Prostate gland (tissue), 2 donors: ENCODE measurements at places on chromosomes 1 and 21. TPM values are rescaled to one million over a fixed set of nuclear protein-coding genes. Genes with fewer than 3 reads are reported as not detected.

DNA sequence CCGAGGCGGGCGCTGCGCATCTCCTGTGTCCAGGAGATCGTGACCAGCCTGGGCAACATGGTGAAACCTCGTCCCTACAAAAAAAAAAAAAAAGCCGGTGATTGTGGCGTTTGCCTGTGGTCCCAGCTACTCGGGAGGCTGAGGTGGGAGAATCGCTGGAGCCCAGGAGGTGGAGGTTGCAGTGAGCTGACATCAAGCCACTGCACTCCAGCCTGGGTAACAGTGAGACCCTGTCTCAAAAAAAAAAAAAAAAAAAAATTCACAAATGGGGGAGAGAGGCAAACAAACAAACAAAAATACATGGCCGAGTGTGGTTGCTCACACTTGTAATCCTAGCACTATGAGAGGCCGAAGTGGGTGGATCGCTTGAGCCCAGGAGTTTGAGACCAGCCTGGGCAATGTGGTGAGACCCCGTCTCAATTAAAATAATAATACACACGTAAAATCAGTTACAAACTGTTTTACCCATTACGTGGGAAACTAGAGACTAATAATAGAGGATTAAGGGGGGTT, 758 bp downstream of the TATDN3 start:
- H3K4me1 ChIP-seq, result no peaks in the 10 kb centered on the region
- peak overlapping the region; percentile 97 for H3K27ac ChIP-seq
- H3K36me3 ChIP-seq, result no peaks in the 10 kb centered on the region
- peak overlapping the region; percentile 84 for H3K4me3 ChIP-seq

The TEDDM1 gene
- total RNA-seq, result not detected

GRCh38 chr1:227776331-227776771, 39.1 kb upstream of the PRSS38 start:
- H3K36me3 ChIP-seq, result no peaks in the 10 kb centered on the region
- H3K27ac ChIP-seq, result no peak overlapping the region
- no peak overlapping the region for H3K4me3 ChIP-seq
- DNase-seq, result no peak
- H3K4me1 ChIP-seq, result no peaks in the 10 kb centered on the region

- no peaks in the 10 kb centered on the region for H3K27me3 ChIP-seq
- no peaks in the 10 kb centered on the region for H3K4me1 ChIP-seq
- H3K4me3 ChIP-seq, result no peak overlapping the region
- H3K27ac ChIP-seq, result no peak overlapping the region
- H3K36me3 ChIP-seq, result no peaks in the 10 kb centered on the region
These were observed 25.2 kb downstream of the CA6 start for GRCh38 chr1:8970870-8971337.

DNA sequence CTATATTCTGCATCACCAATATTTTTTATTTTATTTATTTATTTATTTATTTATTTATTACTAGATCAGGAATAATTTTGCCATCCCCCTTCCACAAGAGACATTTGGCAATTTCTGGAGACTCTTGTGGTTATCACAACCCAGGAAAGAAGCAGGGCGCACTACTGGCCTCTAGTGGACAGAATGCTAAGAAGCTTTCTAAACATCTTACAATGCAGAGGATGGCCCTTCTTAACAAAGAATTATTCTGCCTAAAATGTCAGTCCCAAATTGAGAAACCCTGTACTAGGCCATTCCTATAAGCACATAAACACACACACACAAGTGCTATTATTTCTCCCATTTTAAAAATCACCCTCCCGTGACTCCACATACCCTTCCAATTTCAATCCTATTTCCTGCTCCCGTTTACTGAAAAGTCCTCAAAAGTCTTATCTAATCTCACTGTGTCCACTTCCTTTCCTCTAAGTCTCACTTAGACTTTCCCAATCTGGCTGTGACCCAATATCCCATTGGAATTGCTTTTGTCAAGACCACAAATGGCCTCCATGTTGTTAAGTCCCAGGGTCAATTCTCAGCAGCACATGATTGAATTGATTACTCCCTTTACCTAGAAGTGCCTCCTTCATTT, 43.7 kb upstream of the RNF11 start:
- no peak overlapping the region for H3K27ac ChIP-seq
- H3K36me3 ChIP-seq, result no peaks in the 10 kb centered on the region
- H3K27me3 ChIP-seq, result no peaks in the 10 kb centered on the region
- DNase-seq, result peak; percentile 57
- H3K4me3 ChIP-seq, result no peak overlapping the region

The VASH2 gene
- total RNA-seq, result 2.7 TPM

The MPC2 gene
- total RNA-seq, result 78.9 TPM

GRCh38 chr1:103941086-103941485, 191.4 kb downstream of the AMY1C start:
- H3K27ac ChIP-seq, result no peak overlapping the region
- DNase-seq, result no peak
- no peak overlapping the region for H3K4me3 ChIP-seq
- H3K27me3 ChIP-seq, result no peaks in the 10 kb centered on the region
- H3K4me1 ChIP-seq, result no peaks in the 10 kb centered on the region

The RGS16 gene
- 1.5 TPM for total RNA-seq

- no peaks in the 10 kb centered on the region for H3K36me3 ChIP-seq
- peaks cover 3% of the 10 kb centered on the region for H3K27me3 ChIP-seq
- H3K4me1 ChIP-seq, result no peaks in the 10 kb centered on the region
- no peak for DNase-seq
- H3K27ac ChIP-seq, result no peak overlapping the region
These were observed 588 bp upstream of the WNT3A start for GRCh38 chr1:228006034-228006785.

The TAF13 gene
- total RNA-seq, result 26.8 TPM

The LY9 gene
- 0.46 TPM for total RNA-seq

The CASQ1 gene
- total RNA-seq, result 3.0 TPM

DNA sequence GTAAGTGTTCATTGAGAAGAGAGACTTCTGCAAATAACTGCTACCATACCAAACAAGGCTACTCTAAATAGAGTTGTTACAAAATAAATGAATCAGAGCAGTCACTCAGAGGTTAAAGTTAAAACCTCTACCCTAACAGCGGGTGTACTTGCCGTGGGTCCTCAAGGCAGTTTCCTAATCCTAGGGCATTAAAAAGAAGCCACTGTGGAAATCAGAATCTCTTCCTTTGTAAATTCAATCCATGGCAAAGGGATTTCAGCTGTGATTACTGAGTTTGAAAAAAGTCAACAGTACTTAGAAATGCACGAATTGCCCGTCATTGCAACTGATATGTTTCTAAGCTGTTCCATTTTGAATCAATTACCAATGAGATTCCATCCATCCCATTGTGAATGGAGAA, 13.5 kb downstream of the TBX15 start:
- H3K4me1 ChIP-seq, result no peaks in the 10 kb centered on the region
- no peaks in the 10 kb centered on the region for H3K36me3 ChIP-seq
- no peak overlapping the region for H3K4me3 ChIP-seq
- no peak for DNase-seq
- H3K27me3 ChIP-seq, result peaks cover 12% of the 10 kb centered on the region

The KRTAP21-2 gene
- not detected for total RNA-seq

The OLIG2 gene
- not detected for total RNA-seq

GRCh38 chr1:212137854-212138253, 102.3 kb downstream of the DTL start:
- H3K4me3 ChIP-seq, result no peak overlapping the region
- no peaks in the 10 kb centered on the region for H3K27me3 ChIP-seq
- H3K27ac ChIP-seq, result no peak overlapping the region
- no peaks in the 10 kb centered on the region for H3K36me3 ChIP-seq

The DDI2 gene
- total RNA-seq, result 58.4 TPM

DNA sequence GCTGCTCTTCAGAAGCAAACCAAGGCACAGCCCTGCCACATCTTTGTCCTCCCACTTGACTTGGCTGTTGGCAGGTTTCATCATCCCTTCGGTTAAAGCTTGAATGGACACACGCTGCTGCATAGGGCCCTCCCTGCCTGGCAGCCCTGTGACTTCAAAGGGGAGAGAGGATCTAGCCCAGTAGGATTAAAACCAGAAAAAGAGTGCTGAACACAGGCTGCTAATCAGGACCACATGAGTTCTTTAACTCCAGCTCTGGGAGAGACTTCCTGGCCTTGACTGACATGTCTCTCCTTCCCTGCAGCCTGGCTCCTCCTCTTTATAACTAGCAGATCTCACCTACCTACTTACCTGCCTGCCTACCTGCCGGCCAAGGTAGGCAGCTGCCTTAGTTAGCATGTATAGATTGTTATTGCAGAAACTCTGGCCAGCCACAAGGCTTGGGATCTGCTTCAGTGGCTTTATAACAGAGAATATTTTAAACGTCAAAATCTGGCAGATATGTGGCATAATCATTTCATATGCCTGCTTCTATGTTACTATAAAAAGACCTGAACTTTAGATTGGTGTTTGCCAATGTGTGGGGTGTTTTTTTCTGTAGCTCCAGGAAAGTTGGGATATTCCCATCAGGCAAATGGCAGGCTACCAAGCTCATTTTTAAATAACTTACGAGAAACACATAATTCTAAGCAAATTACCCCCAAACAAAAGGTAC, 49.4 kb downstream of the ERG start:
- no peak overlapping the region for H3K4me3 ChIP-seq
- DNase-seq, result no peak
- no peaks in the 10 kb centered on the region for H3K4me1 ChIP-seq
- no peak overlapping the region for H3K27ac ChIP-seq
- peaks cover 2% of the 10 kb centered on the region for H3K27me3 ChIP-seq

DNA sequence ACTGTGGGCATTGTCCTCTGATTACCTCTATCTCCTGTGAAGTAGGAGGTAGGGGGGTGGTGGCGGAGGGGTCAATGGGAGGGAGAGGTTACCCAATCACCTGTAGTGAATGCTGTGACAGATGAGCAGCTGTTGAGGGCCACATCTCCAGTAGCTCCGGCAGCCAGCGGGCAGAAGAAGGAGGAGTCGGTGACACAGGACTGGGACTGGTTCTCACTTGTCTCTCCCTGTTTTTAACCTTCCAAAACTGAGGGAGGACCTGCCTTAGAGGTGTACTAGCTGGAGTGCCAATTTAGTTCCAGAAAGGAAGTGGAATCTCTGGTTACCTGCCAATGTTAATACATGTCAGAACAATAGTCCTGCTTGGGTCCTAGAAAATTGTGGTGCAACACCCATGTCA, 56.2 kb upstream of the ENAH start:
- H3K27me3 ChIP-seq, result no peaks in the 10 kb centered on the region
- H3K27ac ChIP-seq, result no peak overlapping the region
- DNase-seq, result peak; percentile 79
- H3K4me3 ChIP-seq, result no peak overlapping the region

- H3K27ac ChIP-seq, result no peak overlapping the region
- no peak overlapping the region for H3K4me3 ChIP-seq
- no peaks in the 10 kb centered on the region for H3K36me3 ChIP-seq
- no peak for DNase-seq
These were observed 42.8 kb downstream of the SMG7 start for GRCh38 chr1:183515002-183515689.

The SPRR2F gene
- total RNA-seq, result not detected

GRCh38 chr1:187878883-187879282, 1050.1 kb downstream of the PLA2G4A start:
- no peaks in the 10 kb centered on the region for H3K27me3 ChIP-seq
- no peaks in the 10 kb centered on the region for H3K4me1 ChIP-seq
- DNase-seq, result no peak
- no peak overlapping the region for H3K4me3 ChIP-seq
- no peaks in the 10 kb centered on the region for H3K36me3 ChIP-seq
- H3K27ac ChIP-seq, result no peak overlapping the region

DNA sequence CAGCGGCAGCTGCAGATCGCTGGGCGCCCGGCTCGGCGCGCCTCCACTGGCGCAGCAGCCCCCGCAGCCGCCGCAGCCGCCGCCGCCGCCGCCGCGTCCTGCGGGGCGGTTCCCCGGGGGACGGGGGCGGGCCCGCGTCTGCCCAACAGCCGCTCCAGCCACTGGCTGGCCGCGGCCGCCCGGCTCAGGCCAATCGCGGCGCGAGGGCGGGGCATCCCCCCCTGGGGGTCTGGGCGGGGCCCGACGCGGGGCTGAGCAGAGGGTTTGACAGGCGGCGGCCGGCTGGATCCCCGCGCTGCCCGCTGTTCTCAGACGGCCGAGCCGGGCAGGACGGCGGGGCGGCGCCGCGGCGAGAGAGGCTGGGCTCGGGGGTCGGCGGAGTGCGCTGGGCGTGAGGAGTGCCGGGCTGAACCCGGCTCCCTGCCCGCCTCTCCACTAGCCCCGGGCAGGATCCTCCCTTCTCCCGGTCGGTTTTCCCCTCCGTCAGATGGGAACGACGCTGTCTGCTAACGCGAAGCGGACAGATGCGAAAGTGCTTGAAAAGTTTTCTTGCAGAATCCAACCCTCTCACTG, at the start of gene GLIS1:
Gene GLIS1 (minus strand): TSS at position 56 of the 573 bp plus-strand sequence. CDS start 1,100 bp downstream, outside the sequence.
- H3K27me3 ChIP-seq, result peaks cover 9% of the 10 kb centered on the region
- peak within 1 kb of the TSS; percentile 53 for H3K27ac ChIP-seq
- H3K4me3 ChIP-seq, result peak within 1 kb of the TSS; percentile 42
- peaks cover 3% of the 10 kb centered on the region for H3K4me1 ChIP-seq
- DNase-seq, result peak; percentile 67
- H3K36me3 ChIP-seq, result no peaks in the 10 kb centered on the region
